GM06990 (cell line): ENCODE measurements at places on chromosomes 2 and 18.

GRCh38 chr18:74796841-74797576, 199.3 kb downstream of the ZNF407 start:
- DNase-seq: no peak

DNA sequence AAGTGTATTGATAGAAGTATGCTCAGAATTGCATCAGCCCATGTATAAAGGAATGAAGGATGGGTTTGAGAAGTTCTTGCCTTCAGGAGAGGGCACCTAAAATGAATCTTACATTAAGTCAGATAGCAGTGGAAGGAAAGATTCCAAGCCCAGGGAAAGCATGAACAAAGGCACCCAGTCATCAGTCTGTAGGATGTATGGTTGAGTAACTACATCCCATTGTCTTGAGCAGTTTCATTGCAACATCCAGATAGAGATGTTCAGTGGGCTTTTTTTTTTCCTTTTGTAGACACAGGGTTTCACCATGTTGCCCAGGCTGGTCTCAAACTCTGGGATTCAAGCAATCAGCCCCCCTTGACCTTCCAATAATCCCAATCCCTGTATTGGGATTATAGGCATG, 80.7 kb downstream of the ARHGAP28 start:
- no peak for DNase-seq

DNA sequence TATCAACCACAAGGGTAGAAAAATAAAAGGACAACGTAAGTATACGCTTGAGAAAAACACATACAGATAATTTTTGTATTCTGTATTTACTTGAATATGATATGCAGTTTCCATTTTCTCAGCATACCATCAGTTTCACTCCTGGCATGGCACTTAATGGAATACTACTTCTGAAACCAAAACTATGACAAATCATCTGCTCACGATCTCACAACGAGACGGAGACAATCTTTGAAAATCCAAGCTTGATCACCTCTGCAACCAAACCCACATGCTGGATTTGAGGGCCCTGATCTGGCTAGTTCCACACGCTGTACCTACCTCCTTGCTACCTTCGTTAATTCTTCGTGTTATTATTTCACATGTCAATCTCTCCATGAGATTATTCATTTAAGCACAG, 387.6 kb downstream of the NBAS start:
- DNase-seq: no peak

DNA sequence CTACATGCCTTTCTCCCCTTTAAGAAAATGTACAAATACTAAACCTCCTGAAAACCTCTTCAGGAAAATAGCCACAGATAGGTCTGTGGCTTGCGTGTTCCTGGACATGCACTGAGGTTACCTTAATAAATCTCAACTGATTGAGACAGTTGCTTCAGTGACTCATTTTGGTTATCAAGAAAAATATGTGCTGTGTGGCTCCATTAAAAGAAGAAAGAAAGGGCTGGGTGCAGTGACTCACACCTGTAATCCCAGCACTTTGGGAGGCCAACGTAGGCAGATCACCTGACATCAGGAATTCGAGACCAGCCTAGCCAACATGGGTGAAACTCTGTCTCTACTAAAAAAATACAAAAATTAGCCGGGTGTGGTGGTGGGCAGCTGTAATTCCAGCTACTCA, 27.1 kb downstream of the CREG2 start:
- DNase-seq: no peak

- no peak for DNase-seq
Observed at GRCh38 chr2:95296880-95297487, at the start of gene KCNIP3. TSS of gene KCNIP3 (plus strand) at chr2:95297347. CDS start at chr2:95297439, 92 bp downstream.

DNA sequence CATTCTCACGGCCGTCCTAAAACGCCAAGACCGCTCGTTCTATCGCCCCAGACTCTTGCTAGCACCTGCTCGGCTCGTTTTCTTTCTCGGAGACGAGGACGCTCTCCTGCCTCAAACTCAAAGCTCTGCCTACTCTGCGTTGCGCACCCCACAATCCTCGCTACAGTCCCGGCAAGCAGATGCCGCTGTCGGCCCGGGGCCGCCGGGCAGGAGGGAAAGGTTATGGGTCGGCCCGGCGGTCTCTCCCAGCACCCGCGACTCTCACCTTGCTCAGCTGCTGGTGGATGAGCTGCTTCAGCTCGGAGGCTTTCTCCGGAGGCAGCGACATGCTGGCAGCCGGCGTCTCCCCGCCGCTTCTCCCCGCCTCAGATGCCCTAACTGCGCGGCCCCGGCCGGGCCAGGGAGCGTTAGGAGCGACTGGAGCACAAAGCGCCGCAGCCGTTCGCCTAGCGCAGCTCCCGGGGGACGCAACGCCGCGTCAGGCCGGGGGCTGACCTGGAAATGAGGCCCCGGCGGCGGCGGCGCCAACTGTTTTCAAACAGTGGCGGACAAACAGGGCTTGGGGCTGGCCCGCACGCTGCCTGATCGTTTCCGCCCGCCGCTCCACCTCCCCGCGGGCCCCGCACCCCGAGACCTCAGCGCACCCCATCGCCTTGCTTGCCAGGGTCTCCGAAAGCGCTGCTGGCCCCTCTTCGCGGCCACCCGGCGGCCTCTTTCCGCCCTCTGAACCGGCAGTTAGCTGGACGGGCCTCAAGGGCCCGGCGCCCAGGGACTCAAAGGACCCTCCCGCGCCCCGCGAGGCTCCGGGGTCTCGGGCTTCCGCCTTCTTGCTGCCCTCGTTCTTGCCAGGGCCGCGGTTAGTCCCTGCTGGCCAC, at the start of the genes CEP76 and PSMG2:
TSS of gene CEP76 (minus strand) at position 503 of the 875 bp plus-strand sequence. CDS start at position 328, 175 bp downstream.
TSS of gene PSMG2 (plus strand) at position 822 of the 875 bp plus-strand sequence. CDS start 66 bp downstream, outside the sequence.
- peak; percentile 93 for DNase-seq

DNA sequence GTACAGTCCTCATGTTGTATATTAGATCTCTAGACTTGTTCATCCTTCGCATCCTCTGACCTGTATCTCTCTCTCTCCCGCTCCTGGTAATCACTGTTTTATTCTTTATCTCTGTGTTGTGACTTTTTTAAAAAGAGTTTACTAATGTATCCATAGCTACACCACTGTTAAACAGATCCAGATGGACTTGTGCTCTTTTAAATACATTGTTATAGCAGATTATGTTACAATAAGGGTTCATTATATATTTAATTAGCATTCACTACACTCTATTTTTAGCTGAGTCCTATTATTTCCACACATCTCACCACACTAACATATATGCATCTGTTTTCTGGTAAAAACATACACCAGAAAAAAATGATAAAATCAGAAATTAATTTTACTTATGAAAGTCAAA, 90.5 kb downstream of the RBM43 start:
- no peak for DNase-seq

GRCh38 chr2:238924032-238924431, 76.1 kb downstream of the TWIST2 start:
- no peak for DNase-seq

DNA sequence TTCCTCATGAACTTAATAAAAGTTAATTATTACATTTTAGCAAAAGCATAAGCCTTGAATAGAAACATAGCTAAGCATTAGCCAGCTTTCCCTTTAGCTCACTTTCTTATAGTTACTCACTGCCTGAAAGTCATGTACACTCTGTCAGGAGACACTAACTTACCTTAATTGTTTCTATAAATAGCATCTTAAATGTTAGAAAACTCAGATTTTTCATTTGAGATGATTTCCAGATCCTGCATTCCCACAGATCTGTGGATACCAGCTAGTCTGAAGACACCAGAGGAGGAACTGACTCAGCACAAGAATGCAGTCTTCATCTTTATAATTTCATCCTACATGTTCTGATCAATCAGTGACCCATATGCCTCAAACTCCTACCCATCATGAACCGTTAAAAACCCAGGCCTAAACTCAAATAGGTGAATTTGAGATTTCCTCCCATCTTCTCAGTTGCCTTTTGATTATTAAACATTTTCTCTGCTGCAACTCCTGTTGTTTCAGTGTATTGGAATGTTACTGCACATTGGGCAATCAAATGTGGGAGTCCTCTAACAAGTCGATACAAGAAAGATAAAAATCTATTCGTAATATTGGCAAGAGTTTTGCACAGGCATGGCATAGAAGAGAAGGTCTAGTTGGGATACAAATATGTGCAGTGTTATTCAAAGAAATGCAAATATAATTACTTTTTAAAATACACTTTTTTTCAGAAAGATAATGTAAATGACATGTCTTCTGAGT, 857.4 kb upstream of the CDH2 start:
- DNase-seq: no peak

GRCh38 chr18:10055125-10055750, 141.4 kb downstream of the VAPA start:
- DNase-seq: no peak

DNA sequence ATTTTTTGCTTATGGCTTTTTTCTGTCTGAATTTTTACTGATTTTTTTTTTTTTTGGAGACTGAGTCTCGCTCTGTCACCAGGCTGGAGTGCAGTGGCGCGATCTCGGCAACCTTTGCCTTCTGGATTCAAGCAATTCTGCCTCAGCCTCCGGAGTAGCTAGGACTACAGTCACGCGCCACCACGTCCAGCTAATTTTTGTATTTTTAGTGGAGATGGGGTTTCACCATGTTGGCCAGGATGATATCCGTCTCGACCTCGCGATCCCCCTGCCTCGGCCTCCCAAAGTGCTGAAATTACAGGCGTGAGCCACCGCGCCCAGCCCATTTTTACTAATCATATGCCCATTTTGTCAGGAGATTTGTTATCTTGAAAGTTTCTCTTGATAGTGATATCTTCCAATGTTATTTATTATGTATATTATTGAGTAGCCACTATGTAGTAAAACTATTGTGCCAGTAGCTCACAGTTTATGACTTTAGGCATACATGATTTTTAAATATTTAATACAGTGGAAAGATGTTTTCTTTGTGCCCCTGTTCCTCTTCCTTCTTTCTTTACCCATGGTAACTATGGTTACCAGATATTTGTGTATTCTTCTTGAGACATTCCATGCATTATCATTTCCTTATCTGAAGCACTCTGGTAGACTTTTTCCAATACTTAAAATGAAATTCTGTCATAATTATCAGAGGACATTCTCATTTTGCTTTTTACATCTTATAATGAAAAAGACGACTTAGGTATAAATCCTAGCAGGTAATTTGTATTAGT, 2.1 kb downstream of the HAT1 start:
- no peak for DNase-seq

- no peak for DNase-seq
Observed at GRCh38 chr2:99150706-99151105, 4.0 kb downstream of the TSGA10 start.

- DNase-seq: no peak
Observed at GRCh38 chr18:47720741-47721140, 209.7 kb downstream of the SMAD2 start.

- no peak for DNase-seq
Observed at GRCh38 chr2:105584435-105585010, 160.2 kb upstream of the NCK2 start.

GRCh38 chr2:53865962-53866361, 6.2 kb upstream of the GPR75 start:
- DNase-seq: no peak

DNA sequence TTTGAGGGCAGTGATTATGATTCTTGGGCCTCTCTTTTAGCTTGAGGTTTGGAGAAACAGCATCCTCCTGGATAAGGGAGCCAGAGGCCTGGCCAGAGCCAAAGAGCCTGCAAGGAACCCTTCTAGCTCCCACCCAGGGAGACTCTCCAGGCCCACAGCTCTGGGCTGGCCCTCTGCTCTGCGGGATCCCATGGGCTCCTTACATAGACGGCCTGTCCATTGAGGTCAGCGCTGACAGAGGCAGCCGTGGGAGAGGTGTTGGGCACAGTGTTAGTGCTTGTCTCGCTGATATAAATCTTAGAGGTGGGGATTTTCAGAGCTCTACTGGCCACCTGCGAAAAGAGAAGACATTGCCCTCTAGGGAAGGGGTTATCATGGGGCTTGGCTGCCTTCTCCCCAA, 67.2 kb downstream of the XDH start:
- no peak for DNase-seq

GRCh38 chr2:237717366-237718276, 81.0 kb upstream of the RBM44 start:
- DNase-seq: no peak

GRCh38 chr2:105789745-105790460, 45.2 kb downstream of the NCK2 start:
- DNase-seq: peak; percentile 76

DNA sequence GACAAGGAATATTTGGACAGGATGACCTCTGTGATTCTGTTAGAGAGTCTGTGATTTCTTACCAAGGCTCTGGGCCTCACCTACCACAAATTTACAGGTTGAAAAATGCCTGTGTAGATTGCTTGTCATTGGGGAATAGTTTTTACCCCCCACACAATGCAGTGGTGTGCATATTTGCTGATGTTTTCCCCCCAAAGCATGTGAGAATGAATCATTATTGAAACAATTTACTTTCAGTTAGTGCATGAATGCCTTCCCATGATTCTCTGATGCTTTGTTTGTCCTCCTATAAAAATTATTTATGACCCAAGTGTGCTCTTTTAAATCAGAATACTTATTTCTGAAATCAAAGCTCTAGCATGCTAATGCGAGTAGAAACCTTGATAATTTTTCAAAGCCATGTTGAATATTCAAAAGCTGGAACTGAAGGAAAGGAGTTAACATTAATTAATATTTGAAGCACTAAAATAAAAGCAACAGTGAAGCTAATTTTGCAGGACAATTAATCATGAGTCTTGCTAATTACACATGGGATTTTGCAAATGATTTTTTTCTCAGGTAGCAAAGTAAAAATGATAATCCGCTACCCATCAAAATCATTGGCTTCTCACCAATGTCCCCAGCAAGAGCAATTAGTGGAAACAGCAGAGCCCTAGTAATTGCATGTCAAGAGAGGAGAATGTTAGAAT, 361.2 kb upstream of the HNRNPA3 start:
- DNase-seq: no peak

DNA sequence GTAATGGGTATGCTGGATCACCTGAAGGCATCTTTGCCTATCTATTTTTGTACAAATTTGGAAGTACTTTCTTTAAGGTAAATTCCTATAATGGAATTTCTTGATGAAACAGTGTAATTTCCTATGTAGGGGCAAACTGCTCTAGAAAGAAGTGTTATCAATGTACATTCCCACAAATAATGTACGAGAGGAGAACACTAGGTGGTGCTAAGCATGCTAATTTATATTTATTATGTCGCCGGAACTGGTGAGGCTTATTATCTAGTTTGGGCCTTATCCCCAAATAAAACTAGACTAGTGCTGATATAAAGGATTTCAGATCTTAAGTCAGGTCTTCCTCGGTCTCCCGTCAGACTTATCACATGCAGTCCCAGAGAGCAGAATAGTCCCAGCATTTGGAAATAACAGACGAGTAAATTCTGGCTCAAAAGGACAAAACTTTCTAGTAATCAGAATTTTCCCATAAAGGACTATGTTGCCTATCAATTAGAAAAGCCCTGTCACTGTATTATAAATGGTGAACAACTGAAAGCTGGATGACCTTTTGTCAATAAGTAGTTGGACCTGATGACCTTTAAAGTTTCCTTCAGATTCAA, 86.9 kb upstream of the RBBP8 start:
- DNase-seq: no peak

GRCh38 chr18:48136051-48136826, 205.8 kb upstream of the SMAD2 start:
- DNase-seq: no peak
